Inflammatory macrophage treated with lipopolysaccharide for 4 hours (primary cell): ENCODE measurements at places on chromosomes 7 and 10.
A peak's percentile ranks its signal among the peaks of the same experiment; 100 is the strongest.

DNA sequence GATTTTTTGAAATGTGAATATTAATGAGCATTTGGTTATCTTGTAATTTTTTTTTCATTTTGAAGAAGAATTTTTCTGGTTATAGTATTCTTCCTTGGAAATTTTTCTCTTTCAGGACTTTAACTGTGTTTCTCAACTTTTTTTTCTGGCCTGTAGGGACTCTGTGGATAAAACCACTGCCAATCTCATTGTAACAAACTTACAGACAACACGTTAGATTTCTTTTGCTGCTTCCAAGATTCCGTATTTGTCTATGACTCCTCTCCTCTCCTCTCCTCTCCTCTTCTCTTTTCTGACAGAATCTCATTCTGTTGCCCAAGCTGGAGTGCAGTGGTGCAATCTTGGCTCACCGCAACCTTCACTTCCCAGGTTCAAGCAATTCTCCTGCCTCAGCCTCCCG is 19.4 kb upstream of the ZNF92 start:
- no peak for DNase-seq

DNA sequence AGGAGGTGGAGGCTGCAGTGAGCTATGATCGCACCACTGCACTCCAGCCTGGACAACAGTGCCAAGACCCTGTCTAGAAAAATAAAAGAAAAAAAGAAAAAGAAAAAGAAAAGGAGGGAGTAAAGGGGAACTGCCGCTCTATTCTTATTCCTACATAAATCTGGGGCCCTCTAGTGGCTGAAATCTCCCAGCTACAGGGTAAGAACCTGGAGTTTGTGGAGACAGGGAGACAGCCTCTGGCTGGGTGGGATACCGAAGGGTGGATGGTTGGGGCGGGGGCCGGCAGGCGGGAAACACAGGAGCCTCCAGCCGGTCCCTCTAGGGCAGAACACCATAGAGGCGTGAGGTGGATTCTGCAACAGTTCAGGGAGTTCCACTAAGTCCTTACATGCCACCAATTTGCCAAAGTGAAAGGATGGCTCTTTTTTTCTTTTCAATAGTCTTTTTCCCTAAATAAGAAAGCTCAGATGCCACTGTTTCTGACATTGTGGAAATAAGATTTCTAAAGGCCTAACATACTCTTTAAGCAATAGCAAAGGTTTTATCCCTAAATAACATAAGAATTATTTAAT is 117.3 kb downstream of the SVIL start:
- peak; percentile 51 for DNase-seq

DNA sequence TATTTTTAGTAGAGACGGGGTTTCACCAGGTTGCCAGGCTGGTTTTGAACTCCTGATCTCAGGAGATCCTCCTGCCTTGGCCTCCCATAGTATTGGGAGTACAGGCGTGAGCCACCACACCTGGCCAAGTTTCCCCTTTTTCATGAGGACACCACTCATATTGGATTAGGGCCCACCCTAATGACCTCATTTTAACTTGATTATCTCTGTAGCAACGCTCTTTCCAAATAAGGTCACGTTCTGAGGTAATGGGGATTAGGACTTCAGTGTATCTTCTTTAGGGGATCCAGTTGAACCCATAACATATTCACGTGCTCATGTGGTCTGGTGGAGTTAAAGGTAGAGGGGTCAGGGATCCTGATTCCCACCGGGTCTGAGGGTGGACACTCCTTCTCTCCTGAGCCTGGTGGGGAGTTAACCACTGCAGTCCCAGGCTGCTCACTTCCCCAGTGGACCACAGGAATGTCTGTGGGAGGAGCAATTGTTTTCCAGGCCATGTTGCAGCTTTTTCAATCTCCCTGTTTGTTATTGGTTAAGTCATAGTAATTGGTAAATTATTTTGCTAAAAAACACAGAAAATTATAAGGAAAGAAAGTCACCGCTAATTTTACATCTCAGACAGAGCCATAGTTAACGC is 130.5 kb downstream of the GRK5 start:
- DNase-seq, result no peak

DNA sequence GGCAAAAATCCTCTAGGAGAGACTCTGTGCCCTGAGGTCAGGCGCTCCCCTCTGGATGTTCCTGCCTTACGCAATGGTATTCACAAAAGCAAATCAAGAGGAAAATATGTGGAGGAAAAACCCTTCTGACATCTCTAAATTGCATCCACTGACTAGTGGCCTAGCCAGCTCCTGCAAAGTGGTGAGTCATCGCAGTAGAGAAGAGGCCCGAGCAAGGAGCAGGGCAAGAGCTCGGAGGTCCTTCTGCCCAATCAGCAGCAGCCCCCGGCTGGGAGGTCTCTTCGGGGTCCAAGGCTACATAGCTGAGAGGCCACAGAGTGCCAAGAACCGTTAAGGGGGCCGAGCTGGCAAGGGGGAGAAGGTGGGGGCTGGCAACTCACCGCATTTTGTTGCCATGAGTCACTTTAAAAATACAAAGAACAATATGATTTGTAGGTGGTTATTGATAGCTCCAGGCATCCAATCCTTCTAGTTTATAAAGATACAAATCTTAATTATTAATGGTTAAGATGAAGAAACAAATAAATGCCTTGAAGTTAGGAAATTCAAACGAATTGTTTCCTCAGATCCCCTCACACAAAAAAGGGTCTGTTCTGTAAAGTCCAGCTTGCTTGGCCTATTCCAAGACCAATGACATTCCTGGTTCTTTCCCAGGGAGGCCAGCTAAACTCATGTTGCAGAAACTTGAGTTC is 161.6 kb downstream of the PKD1L1 start:
- peak; percentile 69 for DNase-seq

- no peak for DNase-seq
Observed at GRCh38 chr10:5805260-5805659, 8.0 kb downstream of the GDI2 start.

DNA sequence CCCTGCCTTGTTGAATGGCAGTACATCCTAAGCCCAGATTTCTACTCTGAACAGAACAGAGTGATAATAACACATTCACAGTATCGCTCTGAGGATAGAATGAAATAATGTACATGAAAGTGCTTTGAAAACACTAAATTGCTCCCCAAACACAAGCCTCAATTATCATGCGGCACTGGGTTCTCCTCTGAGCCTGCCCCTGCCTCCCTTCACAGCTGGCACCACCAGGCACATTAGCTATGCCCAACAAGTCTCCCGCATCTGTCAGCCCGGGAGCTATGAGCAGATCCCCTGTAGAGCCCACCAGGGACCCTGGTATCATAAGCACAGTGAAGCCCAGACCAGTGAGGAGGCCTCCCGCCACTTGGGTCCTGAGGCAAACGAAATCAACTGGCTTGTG is 405.5 kb downstream of the GRID1 start:
- DNase-seq, result no peak

GRCh38 chr10:116084161-116084560 is 188.8 kb downstream of the GFRA1 start:
- DNase-seq, result no peak

- DNase-seq, result no peak
Observed at GRCh38 chr7:83053965-83054364, 108.7 kb downstream of the PCLO start.

GRCh38 chr10:113187063-113187777 is 237.2 kb downstream of the TCF7L2 start:
- DNase-seq, result no peak

- DNase-seq, result peak; percentile 38
Observed at GRCh38 chr7:84614821-84615501, 420.4 kb upstream of the SEMA3A start.

DNA sequence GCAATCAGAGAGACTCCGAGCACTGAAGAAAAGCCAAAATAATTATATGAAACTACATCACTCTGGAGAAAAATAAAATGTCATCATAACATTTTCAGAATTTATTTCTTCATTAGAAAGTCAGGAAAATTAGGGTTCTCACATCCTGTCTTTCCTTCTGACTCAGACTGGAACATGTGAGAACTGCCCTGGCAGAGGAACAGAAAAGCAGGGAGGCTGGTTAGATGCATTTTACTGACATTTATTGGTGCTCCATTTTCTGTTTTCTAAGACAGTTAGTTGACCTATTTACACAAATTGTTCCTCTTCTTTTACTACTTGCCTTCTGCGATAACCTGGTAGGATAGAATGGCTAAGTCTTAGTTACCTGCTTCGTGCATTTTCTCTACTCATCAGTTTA is 58.6 kb upstream of the ANK3 start:
- DNase-seq, result no peak

DNA sequence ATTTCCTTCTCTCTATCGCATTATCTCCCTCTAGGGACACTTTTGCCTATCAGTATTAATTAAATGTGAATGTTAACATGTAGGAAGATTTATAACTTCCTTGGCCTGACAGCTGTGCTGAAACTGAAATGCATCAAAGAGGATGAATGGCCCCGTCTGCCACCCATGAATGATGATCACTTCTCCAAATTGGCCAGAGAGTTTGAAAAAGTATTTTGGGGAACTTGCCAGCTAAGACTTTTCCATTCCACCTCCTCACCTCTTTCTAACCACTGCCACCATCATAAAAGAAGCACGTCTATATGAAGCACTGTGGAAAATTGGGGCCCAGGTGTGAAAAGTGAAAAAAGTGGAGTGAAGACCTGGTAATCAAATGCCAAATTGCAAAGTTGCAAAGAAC is 25.4 kb upstream of the ST8SIA6 start:
- peak; percentile 8 for DNase-seq

GRCh38 chr10:10657139-10657760 is 360.4 kb upstream of the CELF2 start:
- DNase-seq, result no peak

GRCh38 chr10:100970076-100970913 is 991 bp downstream of the SEMA4G start:
- no peak for DNase-seq

DNA sequence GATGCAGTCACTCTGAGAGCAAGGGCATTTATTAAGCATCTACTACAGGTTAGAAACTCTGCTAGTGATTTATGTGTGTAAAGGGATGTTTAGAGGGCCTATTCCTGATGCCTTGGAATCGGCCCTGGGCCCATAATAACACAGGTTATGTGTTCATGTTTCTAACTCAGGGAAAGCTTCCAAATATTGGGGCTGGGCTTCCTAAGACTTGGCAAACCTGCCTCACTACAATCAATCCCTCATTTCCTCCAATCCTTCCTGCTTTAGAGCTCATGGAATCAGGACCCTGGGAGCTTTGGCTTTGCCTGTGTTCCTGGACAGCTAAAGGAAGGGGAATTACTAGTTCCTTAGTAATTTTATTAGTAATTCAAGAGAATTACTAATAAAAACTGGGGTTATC is 148.8 kb downstream of the HIBADH start:
- no peak for DNase-seq

DNA sequence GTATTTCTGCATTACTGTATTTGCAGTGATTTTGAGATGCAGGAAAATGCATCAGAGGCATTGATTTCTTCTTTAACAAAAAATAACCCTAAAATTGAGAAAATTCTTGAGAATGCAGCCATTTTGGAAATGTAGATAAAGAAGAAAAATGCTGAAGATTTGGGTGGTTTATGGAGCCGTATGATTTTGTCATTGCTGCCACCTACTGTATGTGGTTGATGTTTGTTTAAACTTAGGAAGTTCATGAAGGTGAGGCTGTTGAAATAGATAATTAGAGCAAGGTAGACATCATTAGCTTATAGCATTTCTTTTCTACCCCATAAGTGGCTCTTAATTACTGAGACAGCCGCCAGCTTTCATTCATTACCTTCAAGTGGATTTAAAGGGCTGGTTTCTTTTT is 92.1 kb upstream of the SAMD8 start:
- peak; percentile 8 for DNase-seq

DNA sequence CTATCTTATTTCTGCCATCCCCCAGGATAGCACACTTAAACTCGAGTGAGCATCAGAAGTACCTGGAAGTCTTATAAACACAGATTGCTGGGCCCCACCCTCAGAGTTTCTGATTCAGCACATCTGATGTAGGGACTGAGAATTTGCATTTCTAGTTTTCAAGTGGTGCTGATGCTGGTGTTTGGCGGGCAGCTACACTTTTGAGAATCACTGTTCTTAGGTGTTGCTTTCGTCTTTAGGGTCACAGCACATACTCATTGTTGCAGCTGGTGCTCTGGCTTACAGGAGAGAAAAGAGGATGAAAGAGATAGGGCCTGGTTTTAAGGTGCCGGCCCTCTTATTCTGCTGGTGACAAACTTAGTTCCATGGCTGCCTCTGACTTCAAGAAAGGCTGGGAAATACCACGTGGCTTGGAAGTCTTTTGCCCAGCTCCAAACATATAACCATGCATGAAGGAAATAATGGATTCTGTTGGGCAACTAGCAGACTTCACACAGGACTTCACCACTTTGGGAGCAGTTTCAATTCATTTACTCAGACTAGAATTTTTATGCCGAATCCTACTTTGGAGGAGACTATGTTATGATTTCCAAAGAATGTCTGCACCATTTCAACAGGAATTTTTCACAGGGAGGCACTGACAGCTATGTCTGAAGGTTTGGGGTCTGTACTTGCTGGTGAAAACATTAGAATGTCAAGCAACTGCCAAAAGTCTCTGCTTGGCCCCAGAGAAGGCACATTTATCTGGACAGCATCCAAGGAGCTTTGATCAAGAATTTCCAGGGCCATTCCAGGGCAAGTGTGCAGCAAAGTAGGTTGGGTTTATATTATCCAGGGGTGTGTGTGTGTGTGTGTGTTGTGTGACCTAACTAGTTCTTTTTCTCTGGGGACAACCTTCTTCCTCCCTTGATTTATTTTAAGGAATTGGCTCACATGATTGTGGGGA is 6.9 kb upstream of the MINDY4 start:
- no peak for DNase-seq

GRCh38 chr10:67140641-67141040 is 214.8 kb downstream of the LRRTM3 start:
- no peak for DNase-seq

DNA sequence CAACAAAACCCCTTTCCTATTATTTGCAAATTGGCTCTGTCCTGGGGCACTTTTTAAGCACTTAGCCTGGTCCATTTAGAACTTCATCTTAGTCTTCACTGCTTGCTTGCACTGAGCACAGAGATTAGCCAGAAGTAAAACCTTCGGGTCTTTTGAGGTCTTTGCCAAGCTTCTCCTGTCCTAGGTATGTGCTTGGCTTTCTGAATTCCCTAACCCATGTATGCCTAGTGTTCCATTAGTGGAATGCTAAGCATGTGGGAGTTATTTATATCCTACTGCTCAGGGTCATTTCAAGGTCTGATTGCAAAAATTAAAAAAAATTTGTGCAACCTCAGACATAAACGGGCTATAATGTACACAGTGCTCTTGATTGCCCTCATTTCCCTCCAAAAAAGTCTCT is 18.0 kb downstream of the ZNF37A start:
- no peak for DNase-seq

DNA sequence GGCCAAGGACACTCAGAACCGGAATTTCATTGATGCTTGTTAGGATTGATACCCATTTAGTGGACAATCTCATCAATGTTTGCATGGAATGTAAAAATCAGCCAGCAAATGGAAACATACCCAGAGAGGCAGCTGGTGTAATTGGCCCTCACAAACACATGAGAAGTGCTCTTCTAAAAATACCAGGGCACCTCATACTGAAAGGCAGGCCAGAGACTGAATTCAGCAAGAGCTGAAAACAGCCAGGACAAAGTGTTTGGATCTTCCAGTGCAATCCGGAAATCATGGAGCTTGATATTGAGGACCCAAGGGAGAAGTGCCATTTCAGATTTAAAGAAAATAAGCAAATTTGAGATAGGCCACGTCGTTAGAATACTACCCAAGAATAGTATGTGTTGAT is 498.6 kb downstream of the GALNT17 start:
- DNase-seq, result no peak

- DNase-seq, result peak; percentile 70
Observed at GRCh38 chr7:26664735-26665416, 199.5 kb downstream of the SKAP2 start.

GRCh38 chr10:24882047-24882698 is 70.2 kb downstream of the PRTFDC1 start:
- DNase-seq, result peak; percentile 84
